Effector memory CD8-positive, alpha-beta T cell (primary cell): ENCODE measurements at places on chromosomes 2 and 18.

DNA sequence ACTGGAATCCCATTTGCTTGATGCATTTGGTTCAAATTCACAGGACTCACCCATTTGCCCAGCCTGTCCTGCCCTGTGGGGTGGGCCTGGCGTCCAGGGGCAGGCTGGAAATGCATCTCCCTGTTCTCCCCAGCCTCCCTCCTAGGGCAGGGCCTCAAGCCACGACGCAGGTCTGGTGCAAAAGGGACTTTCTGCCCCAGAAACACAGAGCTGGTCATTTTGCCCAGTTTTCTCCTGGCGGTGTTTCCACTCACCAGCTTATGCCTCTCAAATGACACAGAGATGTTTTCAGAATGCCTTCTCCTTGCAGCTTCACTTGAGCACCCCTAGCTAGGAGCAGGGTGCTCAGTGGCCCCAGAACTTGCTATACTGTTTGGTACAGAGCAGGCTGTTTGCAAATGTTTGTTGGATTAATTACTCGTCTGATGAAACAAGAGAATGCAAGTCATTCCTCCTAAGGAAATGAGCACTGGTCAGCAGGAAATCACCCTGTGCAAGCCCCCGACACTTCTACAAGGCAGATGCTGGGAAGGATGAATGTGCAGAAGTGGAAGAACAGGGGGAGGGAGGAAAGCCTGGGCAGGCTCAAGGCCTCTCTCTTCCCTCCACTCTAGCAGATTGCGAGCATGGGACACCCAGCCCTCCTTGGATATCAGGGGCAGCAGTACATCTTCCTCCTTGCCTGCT, 164.3 kb upstream of the APCDD1 start:
- no peak for DNase-seq
- no peaks in the 10 kb centered on the region for H3K36me3 ChIP-seq
- H3K27ac ChIP-seq: no peak overlapping the region

DNA sequence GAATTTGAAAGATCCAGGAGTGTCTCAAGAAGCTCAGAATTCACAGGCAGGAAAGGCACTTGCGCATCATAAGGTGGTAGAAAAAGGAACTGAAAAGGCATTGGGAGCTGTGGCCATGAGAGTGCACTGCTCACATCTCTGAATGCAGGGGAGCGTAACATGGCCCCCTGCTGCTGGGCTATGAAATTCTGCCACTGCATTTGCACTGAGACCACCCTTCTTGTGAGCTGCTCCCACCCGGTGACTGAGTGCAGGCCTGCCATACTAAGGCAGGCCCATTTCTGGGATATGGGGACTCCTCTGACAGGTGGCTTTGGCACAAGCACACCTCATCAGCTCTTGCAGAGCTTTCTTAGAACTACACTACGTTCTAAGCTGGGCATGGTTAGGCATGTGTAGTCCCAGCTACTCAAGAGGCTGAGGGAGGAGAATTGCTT, 25.3 kb upstream of the STARD7 start:
- no peaks in the 10 kb centered on the region for H3K27me3 ChIP-seq
- no peak for DNase-seq
- H3K4me1 ChIP-seq: peaks cover 3% of the 10 kb centered on the region
- H3K36me3 ChIP-seq: peaks cover 3% of the 10 kb centered on the region

DNA sequence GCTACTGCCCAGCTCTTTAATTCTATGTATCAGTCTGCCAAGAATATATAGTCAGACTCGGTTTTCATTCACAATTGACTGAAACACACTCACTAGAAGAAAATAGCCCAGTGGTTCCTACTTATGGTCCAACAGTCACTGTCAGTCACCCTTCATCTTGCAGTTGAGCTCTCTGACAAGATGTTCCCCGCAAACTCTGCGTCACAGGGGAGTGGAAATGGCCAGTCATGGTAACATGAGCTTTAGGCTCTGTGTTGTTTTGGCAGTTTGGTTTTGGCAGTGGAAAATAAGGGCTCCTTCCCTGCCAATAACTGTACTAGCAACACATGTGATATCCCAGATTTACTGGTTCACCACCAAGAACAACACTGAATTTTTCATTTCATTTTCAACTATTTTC, 122.5 kb downstream of the PRPF40A start:
- no peaks in the 10 kb centered on the region for H3K27me3 ChIP-seq
- H3K4me3 ChIP-seq: no peak overlapping the region
- H3K4me1 ChIP-seq: no peaks in the 10 kb centered on the region
- no peak for DNase-seq

- no peak for DNase-seq
- no peaks in the 10 kb centered on the region for H3K27me3 ChIP-seq
- H3K4me1 ChIP-seq: peaks cover 5% of the 10 kb centered on the region
- no peak overlapping the region for H3K27ac ChIP-seq
- H3K4me3 ChIP-seq: no peak overlapping the region
Observed at GRCh38 chr2:42261518-42262195, 92.5 kb downstream of the EML4 start.

DNA sequence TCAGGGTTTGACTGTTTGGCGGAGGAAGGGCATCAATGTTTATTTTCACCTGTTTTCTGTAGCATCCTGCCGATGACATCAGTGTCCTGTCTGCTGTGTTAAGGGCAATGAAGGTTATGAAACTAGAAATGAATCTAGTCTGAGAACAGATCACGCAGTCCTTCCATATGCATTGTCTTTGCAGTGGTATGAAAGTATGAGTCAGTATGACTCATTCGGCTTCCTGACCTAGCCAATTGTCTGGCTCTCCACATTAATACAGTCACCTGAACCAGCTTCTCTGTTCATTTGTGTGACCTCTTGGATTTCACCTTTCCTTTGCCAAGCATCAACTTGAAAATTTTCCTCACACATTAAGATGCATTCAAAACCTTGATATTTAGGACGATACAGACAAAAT, 353.8 kb downstream of the RND3 start:
- H3K4me1 ChIP-seq: no peaks in the 10 kb centered on the region
- H3K4me3 ChIP-seq: no peak overlapping the region
- DNase-seq: no peak
- H3K27ac ChIP-seq: no peak overlapping the region
- H3K27me3 ChIP-seq: no peaks in the 10 kb centered on the region

DNA sequence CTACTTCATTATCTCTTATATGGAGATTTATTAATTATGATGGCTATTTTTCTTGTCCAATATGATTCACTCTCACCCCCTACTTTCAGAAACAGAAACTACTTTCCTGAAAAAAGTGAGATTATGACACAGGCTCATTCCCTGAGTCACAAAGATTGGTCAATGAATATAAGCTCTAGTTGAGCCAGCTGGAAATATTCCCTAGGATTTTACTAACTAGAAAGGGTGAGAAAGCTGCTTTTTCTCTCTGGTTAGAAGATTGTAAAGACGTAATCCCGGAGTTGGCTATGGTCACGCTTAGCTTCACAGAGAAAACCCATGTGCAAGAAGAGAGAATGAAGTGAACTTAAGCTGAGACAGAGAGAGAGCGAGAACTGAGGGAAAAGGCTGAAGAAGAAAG, 223.7 kb upstream of the SMAD7 start:
- no peak overlapping the region for H3K27ac ChIP-seq
- no peak overlapping the region for H3K4me3 ChIP-seq
- DNase-seq: no peak

GRCh38 chr2:43218702-43219382, 7.6 kb downstream of the ZFP36L2 start:
- H3K4me1 ChIP-seq: peaks cover 44% of the 10 kb centered on the region
- H3K4me3 ChIP-seq: peak overlapping the region; percentile 96
- peak overlapping the region; percentile 93 for H3K27ac ChIP-seq
- peak; percentile 78 for DNase-seq
- no peaks in the 10 kb centered on the region for H3K27me3 ChIP-seq
- peaks cover 64% of the 10 kb centered on the region for H3K36me3 ChIP-seq

DNA sequence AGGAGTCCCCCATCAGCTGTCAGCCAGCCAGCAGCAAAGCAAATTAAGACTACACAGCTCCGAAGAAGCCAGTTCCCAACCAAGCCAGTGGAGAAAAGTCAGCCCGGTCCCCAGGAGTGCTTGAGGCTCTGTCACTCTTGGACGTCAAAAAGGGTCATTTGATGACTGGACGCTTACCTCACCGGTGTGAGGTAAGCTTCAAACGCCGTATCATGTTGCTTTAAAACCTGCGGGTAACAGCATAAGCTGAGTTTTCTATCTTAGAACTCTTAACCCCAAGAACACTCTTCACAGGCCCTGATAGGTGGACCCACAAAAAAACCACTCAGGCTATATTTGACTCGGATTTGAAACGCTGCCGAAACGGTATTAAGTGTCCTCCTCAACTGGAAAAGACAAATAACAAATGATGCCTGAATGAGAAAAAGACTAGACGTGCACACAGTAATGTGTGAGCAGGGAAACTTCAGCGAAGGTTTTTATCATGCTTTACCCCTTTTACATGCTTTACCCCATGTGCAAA, 682 bp upstream of the LNPK start:
- no peaks in the 10 kb centered on the region for H3K27me3 ChIP-seq
- peaks cover 18% of the 10 kb centered on the region for H3K4me1 ChIP-seq

DNA sequence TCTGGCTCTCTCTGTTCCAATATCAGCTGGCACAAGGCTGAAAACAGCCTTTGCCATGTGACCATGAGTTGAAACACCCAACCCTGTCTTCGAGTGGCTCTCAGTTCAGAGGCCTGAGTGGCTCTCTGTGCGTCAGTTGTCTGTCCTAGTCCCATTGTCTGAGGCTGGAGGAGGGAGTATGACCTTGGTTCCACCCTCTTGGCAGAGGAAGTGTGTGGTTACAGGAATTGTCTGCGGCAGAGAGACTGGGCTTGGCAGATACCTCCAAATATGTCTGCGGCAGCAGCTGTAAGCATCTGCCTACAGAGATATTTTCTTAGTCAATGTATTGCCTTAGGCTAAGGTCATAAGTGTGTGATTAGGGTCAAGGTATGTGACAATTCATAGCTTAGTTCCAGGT, 32.6 kb downstream of the CNGA3 start:
- H3K36me3 ChIP-seq: no peaks in the 10 kb centered on the region
- H3K4me3 ChIP-seq: no peak overlapping the region
- H3K4me1 ChIP-seq: no peaks in the 10 kb centered on the region
- peaks cover 99% of the 10 kb centered on the region for H3K27me3 ChIP-seq
- DNase-seq: no peak
- H3K27ac ChIP-seq: no peak overlapping the region

DNA sequence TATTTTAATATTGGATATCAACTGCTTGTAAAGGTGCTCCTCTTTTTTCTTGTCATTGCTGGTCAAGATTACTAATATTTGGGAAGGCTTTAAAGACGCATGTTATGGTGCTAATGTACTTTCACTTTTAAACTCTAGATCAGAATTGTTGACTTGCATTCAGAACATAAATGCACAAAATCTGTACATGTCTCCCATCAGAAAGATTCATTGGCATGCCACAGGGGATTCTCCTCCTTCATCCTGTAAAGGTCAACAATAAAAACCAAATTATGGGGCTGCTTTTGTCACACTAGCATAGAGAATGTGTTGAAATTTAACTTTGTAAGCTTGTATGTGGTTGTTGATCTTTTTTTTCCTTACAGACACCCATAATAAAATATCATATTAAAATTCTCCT, 38.2 kb downstream of the COL3A1 start:
- no peak overlapping the region for H3K4me3 ChIP-seq
- no peaks in the 10 kb centered on the region for H3K4me1 ChIP-seq
- H3K27ac ChIP-seq: no peak overlapping the region
- DNase-seq: no peak
- H3K36me3 ChIP-seq: no peaks in the 10 kb centered on the region

DNA sequence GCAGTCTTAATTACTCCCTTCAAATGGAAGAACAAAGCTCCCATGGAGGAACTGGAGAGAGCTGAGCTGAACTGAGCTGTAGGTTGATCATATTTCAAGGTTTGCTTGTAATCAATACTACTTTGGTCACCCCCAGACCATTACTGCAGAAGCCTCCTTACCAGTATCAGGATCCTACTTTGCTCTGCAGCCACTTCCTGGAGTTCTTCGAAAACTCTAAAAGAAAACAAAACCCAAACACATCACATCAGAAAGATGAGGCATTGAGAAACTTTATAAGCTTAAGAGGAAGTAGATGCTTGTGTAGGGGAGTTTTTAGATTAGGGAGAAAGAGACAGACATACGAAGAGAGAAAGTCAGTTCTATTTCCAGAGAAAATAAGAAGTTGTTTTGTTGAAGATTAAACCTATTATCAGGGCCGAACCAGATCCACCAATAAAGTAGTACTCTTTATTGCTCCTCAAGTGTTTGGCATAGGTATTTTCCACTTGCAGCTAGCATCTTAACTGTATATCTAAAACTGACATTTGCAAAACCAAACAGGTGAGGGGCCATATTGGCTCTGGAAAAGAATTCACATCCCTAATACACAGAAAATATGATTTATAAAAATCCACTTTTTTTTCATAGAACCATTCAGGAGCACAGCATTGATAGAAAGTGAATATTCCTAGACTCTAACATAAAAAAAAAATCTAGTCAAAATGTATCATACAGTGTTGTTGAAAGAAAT, 166.9 kb upstream of the KLF7 start:
- H3K4me1 ChIP-seq: peaks cover 8% of the 10 kb centered on the region
- peaks cover 9% of the 10 kb centered on the region for H3K27me3 ChIP-seq
- no peak for DNase-seq
- H3K36me3 ChIP-seq: no peaks in the 10 kb centered on the region

DNA sequence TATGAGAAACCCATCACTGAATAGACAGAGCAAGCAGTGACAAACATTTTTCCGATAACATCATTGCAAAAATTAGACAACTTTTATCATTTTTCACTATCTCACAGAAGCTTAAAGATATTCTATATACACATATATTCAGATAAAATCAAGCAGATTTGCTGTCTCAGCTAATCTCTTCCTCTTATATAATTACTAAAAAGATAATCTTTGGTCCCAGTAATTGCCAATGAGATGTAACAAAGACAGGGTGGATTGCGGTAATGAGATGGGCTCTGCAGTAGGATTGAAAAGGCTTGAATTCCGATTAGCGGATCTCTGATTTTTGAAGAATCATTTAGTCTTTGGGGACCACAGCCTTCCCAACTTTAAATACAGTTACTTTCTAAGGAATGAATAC, 63.5 kb downstream of the SYT4 start:
- no peak overlapping the region for H3K27ac ChIP-seq
- no peaks in the 10 kb centered on the region for H3K36me3 ChIP-seq
- H3K4me1 ChIP-seq: no peaks in the 10 kb centered on the region
- H3K27me3 ChIP-seq: no peaks in the 10 kb centered on the region

DNA sequence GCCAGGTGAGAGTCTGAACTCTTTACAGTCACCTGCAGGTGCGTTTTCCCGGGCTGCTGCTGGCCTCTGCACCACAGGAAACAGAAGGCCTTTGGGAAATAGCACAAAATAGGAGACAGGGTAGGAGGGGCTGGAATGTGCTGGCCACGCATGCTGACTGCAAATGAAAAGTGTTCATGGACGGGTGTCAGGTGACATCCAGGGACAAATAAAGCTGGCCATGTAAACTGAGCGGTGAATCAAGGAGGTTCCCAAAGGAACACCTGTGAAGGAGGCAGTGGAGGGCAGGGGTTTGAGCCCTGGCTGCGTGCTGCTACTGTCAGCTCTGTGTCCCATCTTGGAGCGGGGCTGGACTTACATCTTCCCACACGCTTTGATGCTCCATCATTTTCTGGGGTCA, 42.4 kb upstream of the GBX2 start:
- DNase-seq: no peak
- peaks cover 66% of the 10 kb centered on the region for H3K27me3 ChIP-seq
- no peaks in the 10 kb centered on the region for H3K36me3 ChIP-seq
- no peak overlapping the region for H3K4me3 ChIP-seq
- H3K4me1 ChIP-seq: no peaks in the 10 kb centered on the region
- no peak overlapping the region for H3K27ac ChIP-seq

- no peaks in the 10 kb centered on the region for H3K36me3 ChIP-seq
- no peak overlapping the region for H3K27ac ChIP-seq
- peaks cover 21% of the 10 kb centered on the region for H3K27me3 ChIP-seq
- H3K4me1 ChIP-seq: no peaks in the 10 kb centered on the region
- DNase-seq: no peak
Observed at GRCh38 chr2:37357069-37357468, 12.6 kb downstream of the QPCT start.

- no peaks in the 10 kb centered on the region for H3K27me3 ChIP-seq
- no peak for DNase-seq
- H3K4me3 ChIP-seq: no peak overlapping the region
- peaks cover 4% of the 10 kb centered on the region for H3K36me3 ChIP-seq
Observed at GRCh38 chr18:56987236-56987635, 159.7 kb upstream of the BOD1L2 start.
